ENCODE measurements at places on chromosomes 2 and 18.

DNA sequence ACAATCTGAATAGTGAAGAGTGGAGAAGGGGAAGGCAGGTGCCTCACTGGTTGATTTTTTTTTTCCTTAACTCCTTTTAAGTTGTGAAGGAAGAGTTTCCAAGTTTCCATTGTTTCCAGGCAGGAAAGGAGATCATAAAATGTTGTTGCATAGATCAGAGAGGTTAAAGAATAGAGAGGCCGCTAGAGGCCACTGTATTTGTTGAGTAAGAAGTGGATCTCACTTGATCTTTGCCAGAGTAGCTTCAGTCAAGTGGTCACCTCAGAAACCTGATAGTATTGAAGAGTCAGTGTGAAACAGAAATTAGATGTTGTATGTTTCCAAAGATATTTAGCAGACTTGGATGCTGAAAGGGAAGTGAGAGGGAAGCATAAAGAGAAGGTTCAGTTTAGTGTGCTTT lies 17.6 kb downstream of the CTNNA2 start:
- no peak for DNase-seq

- no peak for DNase-seq
Measured at GRCh38 chr2:1051075-1051474, 100.4 kb downstream of the SNTG2 start.

DNA sequence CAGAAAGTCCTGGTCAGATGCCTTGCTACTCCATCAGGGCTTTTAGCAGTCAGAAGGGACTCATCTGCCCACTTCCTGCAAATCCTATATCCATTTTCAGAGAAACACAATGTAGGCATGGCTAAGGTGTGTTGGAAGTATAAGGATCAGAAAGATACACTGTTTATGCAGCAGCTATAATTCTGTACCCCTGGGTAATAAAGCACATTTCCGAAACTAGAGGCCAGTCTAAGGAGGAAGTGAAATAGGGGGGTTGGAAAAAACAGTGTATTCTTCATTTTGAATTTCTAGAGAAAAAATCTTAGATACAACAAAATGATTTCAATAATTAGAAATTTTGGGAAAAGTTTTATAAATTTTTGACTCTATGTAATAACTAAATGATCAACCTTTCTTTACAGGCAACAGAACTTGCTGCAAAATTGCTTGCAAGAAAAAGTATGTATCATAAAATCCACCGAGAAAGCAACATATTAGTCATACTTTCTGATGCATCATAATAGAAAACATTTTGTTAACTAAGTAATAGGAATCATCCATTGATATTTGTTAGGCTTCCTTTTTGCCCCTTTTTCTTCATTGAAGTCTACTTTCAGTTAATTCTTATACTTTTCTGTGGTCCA lies 47.4 kb downstream of the FSIP2 start:
- no peak for DNase-seq

GRCh38 chr2:235505181-235505741 lies 11.4 kb downstream of the AGAP1 start:
- DNase-seq, result no peak

- no peak for DNase-seq
Measured at GRCh38 chr2:172437419-172438341, 10.3 kb downstream of the ITGA6 start.

DNA sequence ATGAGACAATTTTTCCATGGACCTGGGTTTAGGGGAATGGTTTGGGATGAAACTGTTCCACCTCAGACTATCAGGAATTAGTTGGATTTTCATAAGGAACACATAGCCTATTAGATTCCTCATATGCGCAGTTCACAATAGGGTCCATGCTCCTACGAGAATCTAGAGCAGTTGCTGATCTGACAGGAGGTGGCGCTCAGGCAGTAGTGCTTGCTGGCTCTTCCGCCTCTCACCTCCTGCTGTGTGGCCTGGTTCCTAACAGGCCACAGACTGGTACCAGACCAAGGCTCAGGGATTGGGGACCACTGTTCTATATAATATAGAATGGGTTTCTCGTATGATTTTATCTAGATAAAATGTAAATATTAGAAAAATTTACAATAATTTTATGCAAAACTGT lies 338.7 kb downstream of the CPS1 start:
- no peak for DNase-seq

DNA sequence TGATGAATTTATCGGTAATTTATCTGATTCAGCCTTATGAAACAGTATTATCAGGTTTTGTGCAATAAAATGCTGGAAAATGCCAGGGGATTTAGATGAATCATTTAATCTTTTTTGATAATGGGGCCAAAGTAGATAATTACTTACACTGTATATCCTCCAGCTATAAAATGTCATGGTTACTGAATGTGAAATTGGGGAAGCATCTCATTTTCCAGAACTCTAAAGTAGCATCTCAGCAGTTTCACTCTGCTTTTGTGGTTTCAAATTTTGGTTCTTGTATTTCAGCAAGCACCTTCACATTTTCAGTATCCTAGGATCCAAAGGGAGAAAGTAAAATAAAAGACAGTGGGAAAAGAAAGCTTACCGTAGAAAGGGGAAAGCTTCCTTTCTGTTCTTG lies 12.8 kb downstream of the ANKRD62 start:
- no peak for DNase-seq

DNA sequence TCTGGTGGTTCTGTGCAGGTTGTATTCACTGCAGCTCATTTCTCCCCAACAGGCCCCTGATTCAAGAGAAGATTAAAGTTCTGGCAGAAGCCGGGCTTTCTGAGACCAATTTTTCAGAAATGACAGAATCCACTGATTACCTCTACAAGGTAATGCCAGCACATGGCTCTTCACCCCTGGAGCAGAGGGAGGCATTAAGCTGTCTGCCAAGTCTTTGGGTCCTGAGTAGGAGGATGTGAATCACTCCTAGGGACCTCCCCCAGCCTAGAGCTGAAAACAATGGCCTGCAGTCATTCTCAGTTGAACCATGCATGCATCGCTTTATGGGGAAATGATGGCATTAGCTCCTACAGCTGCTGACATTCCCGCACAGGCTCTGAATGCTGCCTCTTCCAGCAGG lies 20.5 kb upstream of the RPL37A start:
- no peak for DNase-seq

GRCh38 chr2:227482638-227483340 lies 10.8 kb downstream of the AGFG1 start:
- no peak for DNase-seq

DNA sequence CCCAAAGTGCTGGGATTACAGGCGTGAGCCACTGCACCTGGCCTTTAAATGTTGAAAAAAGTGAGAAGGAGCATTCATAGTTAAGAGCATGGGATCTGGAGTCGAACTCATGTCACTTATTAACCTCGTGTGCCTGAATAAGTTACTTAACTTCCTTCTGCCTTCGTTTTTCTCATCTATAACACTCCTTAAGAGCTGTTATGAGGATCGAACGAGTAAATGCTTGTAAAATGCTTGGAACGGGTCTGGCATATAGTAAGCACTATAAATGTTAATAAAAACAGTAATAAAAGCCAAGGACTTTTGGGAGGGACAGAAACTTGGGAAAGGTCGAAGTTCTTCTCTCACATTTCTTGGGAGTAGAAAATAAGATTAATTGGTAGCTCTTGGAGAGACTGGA lies 40.8 kb downstream of the RAB10 start:
- no peak for DNase-seq

- no peak for DNase-seq
Measured at GRCh38 chr2:8441986-8442385, 239.9 kb upstream of the ID2 start.

- DNase-seq, result no peak
Measured at GRCh38 chr18:49886891-49887764, 73.8 kb upstream of the ACAA2 start.

DNA sequence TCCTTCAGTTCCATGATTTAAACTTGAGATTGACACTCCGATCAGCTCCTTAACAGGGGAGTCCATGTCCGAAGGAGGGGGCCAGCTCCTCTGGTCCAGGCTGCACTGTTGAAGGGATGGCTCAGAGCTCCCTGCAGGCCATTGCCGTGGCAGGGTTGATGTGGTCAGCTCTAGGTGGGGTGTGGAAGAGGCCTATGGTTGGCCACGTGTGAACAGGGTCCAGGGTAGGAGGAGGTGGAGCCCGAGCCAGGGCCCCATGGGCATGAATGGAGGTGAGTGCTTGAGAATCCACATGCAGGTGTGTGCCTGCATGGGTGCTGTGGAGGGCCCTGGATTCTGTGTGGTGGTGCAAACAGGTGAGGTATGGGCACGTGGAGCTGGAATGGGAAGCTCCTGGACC lies 1.1 kb downstream of the SPEG start:
- DNase-seq, result no peak

- no peak for DNase-seq
Measured at GRCh38 chr2:206993396-206993911, 54.1 kb downstream of the CPO start.

GRCh38 chr2:30310955-30311354 lies 79.6 kb downstream of the LBH start:
- no peak for DNase-seq

DNA sequence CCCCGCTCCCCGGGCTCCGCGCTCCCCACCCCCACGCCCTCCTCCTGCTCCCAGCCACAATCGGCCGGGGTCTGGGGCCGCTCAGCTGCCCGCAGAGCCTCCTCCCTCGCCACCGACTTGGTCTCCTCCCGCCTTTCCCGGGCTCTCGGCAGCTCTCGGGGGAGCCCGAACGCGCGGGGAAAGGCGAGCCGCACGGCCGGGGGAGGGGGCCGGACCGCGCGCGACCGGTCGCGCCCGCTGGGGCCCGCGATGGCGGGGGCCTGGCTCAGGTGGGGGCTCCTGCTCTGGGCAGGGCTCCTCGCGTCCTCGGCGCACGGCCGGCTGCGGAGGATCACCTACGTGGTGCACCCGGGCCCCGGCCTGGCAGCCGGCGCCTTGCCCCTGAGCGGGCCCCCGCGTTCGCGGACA lies 327 bp downstream of the LTBP1 start:
- DNase-seq, result no peak

- no peak for DNase-seq
Measured at GRCh38 chr2:85853499-85854165, 35.2 kb downstream of the ST3GAL5 start.

- DNase-seq, result no peak
Measured at GRCh38 chr18:54358495-54359040, 862 bp downstream of the C18orf54 start.

DNA sequence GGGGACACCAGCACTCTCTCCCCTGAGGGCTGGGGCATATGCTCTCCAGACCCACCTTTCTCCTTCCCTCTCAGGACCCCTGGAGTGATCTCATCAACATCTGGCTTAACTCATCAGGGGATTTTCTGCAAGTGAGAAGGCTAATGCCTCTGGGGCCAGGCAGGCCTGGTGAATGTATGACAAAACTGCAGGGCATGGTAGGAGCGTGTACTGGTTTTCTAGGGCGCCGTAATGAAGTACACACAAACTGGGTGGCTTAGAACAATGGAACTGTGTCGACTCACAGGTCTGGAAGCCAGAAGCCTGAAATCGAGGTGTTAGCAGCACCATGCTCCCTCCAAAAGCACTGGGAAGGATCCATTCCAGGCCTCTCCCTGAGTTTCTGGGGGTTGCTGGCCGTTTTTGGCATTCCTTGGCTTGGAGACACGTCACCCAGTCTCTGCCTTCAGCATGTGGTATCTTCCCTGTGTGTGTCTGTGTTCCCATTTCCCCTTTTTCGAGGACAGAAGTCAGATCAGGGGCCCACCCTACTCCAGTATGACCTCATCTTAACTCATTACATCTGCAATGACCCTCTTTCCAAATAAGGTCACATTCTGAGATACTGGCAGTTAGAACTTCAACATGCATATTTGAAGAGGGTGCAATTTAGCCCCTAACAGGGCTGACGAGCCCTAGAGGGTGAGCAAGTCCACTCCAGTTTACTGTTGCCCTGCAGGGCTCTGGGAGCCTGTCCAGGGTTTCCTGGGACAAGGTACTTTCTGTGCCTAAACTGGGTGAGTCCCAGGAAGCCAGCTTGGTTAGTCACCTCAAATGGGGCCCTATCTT lies 45.5 kb upstream of the CAB39 start:
- no peak for DNase-seq

- no peak for DNase-seq
Measured at GRCh38 chr2:54103454-54104314, 11.7 kb upstream of the ACYP2 start.

GRCh38 chr18:51754566-51754965 lies 557.1 kb upstream of the MEX3C start:
- no peak for DNase-seq

GRCh38 chr18:1914489-1914888 lies 656.8 kb downstream of the METTL4 start:
- no peak for DNase-seq

- DNase-seq, result no peak
Measured at GRCh38 chr2:181742922-181743722, 62.8 kb upstream of the NEUROD1 start.

- DNase-seq, result no peak
Measured at GRCh38 chr2:86781363-86781762, 9.3 kb downstream of the CD8A start.

DNA sequence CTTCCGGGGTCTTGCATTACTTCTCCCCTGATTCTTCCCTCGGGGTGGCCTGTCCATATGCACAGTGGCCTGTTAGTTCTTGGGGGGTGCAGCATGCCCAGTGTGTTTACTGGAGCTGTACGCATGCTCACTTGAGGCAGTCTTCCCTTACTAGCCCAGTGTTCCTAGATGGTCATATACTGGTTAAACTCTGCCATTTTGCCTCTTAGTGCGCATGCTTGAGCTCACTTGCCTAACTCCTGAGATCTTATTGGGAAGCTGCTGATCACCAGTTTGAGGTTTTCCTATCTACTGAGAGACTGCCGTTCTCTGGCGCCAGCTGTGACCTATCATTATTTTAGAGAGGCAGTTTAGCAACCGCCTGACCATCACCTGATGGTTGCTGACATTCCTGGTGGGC lies 571.2 kb downstream of the ADCYAP1 start:
- DNase-seq, result no peak

GRCh38 chr2:143786026-143786765 lies 657.0 kb downstream of the ARHGAP15 start:
- no peak for DNase-seq

DNA sequence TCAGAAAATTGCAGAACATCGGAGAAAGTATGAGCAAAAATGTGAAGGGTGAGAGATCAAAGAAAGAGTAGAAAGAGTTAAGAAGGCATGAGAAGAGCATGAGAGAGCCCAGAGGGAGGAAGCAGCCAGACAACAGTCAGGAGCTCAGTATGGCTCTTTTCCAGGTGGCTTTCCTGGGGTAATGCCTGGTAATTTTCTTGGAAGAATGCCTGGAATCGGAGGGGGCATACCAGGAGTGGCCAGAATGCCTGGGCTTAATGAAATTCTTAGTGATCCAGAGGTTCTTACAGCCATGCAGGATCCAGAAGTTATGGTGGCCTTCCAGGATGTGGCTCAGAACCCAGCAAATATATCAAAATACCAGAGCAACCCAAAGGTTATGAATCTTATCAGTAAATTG lies 271.8 kb upstream of the TFPI start:
- DNase-seq, result no peak

- DNase-seq, result peak; percentile 27
Measured at GRCh38 chr2:70132244-70133126, 45.2 kb downstream of the PCBP1 start.

- no peak for DNase-seq
Measured at GRCh38 chr2:136135921-136136906, 18.3 kb upstream of the CXCR4 start.

DNA sequence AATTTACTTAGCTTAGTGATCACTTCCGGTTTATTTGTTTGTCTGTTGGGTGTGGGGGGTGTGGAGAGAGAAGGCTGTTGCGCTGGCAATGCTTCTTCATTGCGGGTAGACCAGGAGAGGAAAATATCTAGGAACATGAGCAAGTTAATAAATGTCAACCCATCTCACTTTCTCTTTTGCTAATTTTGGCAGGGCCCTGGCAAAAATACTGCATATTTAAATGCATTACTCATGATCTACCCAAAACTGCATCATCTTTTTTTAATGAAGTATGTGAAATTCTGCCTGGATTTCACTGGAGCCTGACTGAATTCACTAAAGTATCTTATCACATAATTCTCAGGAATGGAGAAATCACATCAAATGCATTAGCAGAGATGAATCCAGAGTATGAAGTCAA lies 1131.0 kb upstream of the NXPH2 start:
- no peak for DNase-seq

Measured in amygdala (tissue), 56 donors.